ENCODE measurements at places on chromosomes 11 and 22. TPM values are rescaled to one million over a fixed set of nuclear protein-coding genes. Genes with fewer than 3 reads are reported as not detected.

The SCGB1D2 gene
- total RNA-seq = not detected

The CD3G gene
- not detected for total RNA-seq

The NELL1 gene
- not detected for total RNA-seq

The EFCAB6 gene
- total RNA-seq = 4.4 TPM

The TEX12 gene
- total RNA-seq = not detected

The TRIM51 gene
- total RNA-seq = not detected

The TSPAN32 gene
- total RNA-seq = 5.9 TPM

The CCDC86 gene
- 14.8 TPM for total RNA-seq

The KCNJ1 gene
- not detected for total RNA-seq

The P2RX6 gene
- not detected for total RNA-seq

The C11orf97 gene
- not detected for total RNA-seq

The USP2 gene
- 3.9 TPM for total RNA-seq

The SLCO2B1 gene
- total RNA-seq = 101 TPM

The AQP11 gene
- total RNA-seq = 1.6 TPM

The CDCA5 gene
- not detected for total RNA-seq

The BAIAP2L2 gene
- 0.66 TPM for total RNA-seq

Measured in body of pancreas (tissue), 4 donors.